Left colon (tissue), 2 donors: ENCODE measurements at places on chromosomes 4 and X. TPM values are rescaled to one million over a fixed set of nuclear protein-coding genes. Genes with fewer than 3 reads are reported as not detected.

Gene RENBP
- total RNA-seq = 3.8 TPM

Gene PDE6B
- 1.3 TPM for total RNA-seq

Gene KLHL13
- total RNA-seq = 6.3 TPM

Gene DCAF12L2
- 0.22 TPM for total RNA-seq

Gene VCX3B
- total RNA-seq = not detected

- DNase-seq = no peak
These were observed 76.5 kb downstream of the CENPC start for GRCh38 chr4:67468830-67469229.

DNA sequence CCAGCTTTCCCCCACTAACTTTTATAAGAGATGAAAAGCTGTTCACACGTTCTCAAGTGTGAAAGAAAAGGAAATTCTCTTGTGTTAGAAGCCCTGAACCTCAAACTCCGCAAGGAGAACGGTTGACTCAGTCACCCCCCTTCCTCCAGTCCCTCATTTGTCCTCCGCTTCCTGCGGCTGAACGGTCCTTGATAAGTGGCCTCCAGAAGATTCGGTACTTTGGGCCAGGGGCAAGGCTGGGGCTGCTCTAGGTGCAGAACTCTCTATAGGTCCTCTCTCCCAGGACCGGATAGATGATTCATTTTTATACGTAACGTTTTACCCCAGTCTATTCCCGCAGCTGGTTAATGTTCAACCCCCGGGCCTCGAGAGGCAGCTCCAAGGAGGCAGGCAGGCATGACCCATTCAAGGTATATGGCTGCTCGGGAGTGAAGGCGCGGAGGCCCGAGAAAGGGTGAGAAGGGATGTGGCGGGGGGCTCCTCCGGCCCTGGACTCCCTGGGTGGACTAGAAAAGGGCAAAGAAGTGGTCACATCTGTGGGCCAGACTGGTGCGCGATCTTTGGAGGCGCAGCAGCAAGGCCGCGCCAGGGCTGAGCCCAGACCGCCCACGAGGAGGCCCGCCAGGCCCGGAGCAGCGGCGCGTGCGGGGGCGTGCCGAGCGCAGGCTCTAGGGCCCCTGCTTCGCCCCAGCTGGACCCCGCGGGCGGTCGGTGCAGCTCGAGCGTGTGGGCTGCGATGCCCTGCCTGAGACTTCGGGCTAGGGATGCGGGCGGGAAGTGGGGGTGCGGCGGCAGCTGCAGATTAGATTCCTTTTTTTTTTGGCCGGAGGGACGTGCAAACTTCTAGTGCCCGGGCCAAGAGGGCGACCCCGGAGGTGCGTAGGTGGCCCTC lies 11.7 kb downstream of the PITX2 start:
- DNase-seq = peak; percentile 61

DNA sequence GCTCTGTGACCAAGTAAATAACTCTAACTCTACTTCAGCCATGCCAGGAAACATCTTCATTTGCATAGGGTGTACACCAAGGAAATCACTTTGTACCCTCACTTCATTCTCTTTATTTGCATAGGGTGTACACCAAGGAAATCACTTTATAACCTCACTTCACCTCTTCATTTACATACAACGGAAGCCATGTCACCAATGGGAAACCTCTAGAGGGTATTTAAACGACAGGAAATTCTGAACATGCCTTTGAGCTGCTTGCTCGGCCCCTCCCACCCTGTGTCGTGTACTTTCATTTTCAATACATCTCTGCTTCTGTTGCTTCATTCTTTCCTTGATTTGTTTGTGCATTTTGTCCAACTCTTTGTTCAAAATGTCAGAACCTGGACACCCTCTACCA lies 848.1 kb upstream of the FRG1 start:
- no peak for DNase-seq

DNA sequence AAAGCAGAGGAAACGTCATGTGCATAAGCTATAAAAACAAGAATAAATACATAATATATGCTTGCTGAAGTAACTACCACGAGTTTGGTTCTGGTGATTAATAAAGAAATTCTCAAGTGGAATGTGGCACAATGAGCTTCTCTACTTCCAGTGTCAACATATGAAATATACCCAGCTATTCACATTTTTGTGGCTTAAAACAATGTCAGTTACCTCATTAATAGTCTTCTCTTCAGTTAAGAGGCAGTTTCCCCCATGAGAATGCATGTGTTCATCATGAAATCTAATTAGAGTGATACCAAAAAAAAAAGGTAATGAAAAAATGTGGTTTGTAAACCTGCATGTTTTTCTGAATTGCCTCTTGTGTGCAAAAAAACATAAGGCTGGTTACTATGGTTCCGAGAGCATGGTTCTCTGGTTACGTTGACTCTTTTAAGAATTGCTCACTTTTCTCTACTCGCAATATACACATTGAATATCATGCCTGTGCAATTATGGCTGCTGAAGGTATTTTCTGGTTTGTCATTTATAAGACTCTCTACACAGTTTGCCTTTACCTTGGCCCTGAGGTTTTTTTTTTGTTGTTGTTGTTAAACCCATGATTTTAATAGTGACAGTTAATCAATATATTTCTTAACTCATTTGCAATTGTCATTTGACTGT lies 108.2 kb downstream of the PCDH7 start:
- DNase-seq = no peak

GRCh38 chr4:48467442-48467841 lies 15.7 kb upstream of the SLC10A4 start:
- DNase-seq = no peak

DNA sequence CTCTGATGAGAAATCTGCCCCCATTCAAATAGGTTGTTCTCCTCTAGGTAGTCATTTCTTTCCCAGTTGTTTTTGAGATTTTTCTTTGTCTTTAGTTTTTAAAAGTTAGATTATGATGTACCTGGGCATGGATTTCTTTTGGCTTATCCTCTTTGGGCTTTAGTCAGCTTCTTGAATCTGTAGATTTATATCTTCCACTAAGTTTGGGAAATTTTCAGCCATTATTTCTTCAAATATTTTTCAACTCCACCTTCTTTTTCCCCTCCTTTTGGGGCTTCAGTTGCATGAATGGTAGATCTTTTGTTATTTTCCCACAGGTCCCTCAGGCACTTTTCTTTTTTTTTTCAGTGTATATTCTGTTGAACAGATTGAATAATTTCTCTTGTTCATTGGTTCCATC lies 77.3 kb downstream of the JADE3 start:
- no peak for DNase-seq

DNA sequence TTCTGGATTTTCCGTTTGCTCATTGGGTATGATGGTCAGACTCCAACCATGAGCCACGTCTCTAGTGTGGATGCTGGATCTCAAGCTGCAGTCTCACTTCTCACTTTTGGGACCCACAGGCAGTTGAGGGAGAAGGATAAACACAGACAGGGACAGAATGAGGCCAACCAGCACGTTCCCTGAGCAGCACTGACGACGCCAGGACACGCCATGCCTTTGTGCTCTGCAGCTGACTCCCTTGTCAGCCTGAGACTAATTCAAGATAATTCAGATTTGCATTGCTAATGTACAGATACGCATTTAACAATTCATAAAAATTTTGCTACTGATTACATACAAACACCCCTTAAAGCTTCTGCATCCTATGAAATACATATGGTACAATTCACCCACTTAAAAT lies 106.5 kb downstream of the FAM193A start:
- DNase-seq = no peak

DNA sequence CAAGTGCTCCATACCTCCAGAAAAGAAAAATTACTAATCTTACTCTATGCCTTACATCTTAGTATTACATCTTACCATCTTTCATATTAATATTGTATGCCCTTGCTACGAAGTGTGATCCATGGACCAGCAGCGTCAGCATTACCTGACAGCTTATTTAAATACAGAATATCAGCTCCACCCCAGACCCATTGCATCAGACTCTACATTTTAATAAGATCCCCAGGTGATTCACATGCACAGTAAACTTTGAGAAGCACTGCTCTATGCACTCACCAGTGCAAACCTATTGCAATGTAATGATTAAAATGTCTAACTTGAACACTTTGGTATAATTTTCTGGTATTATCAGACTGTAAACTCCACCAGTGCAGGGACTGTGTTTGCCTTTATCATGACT lies 14.1 kb upstream of the SH3D19 start:
- DNase-seq = no peak

DNA sequence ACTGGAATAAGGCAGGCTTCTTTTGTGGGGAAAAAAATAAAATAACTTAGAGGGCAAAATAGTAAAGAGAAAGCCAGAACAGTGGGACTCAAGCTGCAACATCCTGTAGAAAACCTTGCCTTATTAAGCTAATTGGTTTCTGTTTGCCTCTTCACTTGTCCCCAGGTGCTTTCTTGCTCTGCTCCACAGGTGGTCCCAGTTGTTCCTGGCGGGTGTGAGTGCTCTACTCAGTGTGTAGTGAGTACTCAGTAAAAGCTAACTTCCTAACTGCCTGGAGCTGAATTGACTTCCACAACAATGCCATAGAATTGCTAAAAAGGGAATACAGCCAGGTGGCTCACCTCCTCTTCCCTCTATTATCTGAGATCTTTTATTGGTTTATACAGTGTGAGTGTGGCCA lies 930.2 kb downstream of the C4orf33 start:
- no peak for DNase-seq
